ENCODE measurements at places on chromosomes 2 and 18.

GRCh38 chr2:203900253-203900652 is 32.7 kb downstream of the CTLA4 start:
- no peak for DNase-seq

DNA sequence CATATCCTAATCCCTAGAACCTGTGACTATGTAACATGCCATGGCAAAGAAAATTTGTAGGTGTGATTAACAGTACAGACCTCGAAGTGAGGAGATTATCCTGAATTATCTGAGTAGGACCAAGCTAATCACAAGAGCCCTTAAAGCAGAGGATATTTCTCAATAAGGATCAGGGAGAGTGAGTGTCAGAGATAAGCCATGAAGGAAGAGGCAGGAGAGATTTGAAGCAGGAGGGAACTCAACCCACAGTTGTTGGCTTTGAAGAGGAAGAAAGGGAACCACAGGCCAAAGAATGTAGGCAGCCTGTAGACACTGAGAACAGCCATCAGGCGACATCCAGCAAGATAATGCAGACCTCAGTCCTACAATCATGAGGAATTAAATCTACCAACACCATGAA is 229.3 kb downstream of the NBAS start:
- DNase-seq, result no peak

DNA sequence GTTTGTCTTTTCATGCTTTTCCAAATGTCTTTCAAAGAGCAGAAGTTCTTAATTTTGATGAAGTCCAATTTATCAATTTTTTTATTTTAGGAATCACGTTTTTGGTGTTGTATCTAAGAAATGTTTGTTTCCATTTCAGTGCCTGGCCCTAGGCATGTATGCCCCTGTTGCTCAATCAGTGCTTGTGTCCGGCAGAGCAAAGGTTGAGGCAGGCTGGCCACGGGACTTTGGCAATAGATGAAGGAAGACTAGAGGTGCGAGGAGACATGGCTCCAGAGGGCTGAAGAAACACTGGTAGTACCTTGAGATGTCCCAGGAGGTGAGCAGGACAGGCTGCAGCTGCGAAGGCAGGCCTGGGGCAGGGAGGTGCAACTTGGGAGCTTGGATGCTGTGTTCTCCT is 10.1 kb upstream of the B3GNT7 start:
- no peak for DNase-seq

DNA sequence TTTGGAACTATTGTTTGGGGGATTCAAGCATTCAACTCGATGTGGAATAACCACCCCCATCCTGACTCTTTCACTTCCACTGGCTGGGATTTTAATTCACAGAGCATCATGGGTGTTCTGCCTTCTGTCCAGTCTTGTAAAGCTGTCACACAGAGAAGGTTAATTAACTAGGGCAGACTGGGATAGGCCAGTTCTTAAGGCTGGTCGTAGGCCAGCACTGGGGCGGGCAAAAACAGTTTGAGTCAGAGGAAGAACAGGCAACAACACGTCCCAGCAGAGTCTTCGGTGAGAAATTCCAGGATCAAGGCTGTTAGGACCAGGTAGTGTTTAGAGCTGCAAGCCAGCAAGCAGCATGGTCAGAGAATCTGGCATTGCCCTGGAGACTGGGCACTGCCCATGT is 4.0 kb upstream of the RNF152 start:
- no peak for DNase-seq

DNA sequence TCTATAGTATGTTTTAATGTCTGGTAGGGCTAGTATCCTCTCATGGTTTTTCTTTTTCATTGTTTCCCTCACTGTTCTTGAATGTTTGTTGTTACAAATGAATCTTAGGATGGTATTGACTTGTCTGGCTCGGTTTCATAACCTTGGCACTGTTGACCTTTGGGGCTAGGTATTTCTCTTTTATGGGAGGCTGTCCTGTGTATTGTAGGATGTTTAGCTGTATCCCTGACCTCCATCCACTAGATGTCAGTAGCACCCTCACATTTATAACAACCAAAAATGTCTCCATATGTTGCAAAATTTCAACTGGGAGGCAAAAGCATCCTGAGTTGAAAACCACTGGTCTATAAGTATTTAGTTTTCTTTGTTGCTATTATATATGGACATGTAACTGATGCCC is 7.0 kb upstream of the AOX1 start:
- DNase-seq, result no peak

DNA sequence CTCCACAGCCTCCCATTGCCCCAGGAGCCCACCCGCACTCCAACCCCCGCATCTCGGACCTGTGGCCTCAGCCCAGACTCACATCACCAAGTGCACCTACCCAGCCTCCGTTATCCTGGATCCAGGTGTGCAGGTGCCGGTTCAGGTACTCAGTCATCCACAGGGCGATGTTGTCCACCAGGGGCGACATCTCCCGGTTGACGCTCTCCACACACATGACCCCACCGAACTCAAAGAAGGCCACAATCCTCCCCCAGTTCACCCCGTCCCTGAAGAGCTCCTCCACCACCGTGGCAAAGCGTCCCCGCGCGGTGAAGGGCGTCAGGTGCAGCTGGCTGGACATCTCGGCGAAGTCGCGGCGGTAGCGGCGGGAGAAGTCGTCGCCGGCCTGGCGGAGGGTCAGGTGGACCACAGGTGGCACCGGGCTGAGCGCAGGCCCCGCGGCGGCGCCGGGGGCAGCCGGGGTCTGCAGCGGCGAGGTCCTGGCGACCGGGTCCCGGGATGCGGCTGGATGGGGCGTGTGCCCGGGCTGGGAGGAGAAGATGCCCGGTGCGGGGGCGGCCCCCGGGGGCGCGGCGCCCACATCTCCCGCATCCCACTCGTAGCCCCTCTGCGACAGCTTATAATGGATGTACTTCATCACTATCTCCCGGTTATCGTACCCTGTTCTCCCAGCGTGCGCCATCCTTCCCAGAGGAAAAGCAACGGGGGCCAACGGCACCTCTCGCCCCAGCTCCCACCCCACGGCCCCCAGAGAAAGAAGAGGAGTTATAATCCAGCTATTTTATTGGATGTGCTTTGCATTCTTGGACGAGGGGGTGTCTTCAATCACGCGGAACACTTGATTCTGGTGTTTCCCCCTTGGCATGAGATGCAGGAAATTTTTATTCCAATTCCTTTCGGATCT is 1.3 kb downstream of the BCL2 start:
- no peak for DNase-seq

- DNase-seq, result no peak
Observed at GRCh38 chr2:152518034-152518433, 183.1 kb downstream of the FMNL2 start.

- DNase-seq, result no peak
Observed at GRCh38 chr2:30968660-30969397, 161.6 kb upstream of the CAPN13 start.

DNA sequence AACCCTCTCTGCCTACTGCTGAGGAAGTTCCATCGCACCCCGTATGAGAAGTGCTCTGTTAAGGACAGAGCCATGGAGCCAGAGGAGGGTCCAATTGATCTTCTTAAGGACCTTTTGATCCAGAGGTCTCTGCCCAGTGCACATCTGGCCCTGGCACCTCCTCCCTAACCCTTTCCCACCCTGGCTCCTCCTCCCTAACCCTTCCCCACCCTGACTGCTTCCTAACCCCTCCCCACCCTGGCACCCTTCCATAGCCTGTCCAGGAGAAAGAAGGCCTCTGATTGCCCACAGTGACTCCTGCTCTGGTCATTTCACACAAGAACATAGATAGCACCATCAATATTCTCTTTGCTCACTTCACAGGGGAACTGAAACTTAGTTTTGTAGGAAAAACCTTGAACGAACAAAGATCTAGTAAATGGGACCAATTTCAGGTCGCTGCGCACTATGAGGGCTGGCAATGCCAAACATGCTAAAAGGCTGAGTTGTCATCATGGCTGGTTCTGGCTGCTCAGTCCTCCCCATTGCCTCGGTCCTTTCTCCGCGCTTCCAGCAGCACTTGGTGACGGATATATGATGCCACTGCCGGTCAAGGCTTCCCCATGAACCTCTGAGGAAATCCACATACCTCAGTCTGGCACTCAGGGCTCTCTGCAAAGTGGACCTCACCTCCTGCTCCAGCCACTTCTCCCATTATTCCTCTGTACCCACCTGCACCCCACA is 49.2 kb downstream of the PKDCC start:
- DNase-seq, result no peak

DNA sequence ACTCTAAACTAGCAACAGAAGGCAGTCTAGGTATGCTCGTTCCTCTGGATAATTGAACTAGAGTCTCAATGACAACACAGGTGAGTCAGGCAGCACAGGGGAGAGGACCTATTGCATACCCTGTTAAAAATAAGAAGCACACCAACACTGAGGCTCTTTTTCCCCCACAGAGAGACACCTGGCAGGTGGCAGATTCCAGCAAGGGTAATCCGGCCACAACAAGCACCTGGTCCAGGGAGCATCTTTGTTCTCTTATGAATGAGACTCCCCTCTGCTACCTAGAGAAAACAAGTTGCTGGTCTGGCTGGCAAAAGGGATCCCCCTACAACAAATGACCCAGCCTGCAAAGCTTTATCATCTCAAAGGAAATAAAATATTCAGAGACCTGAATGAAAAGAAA is 508.9 kb upstream of the POU3F3 start:
- DNase-seq, result no peak

GRCh38 chr2:101725515-101726192 is 28.1 kb downstream of the MAP4K4 start:
- no peak for DNase-seq

DNA sequence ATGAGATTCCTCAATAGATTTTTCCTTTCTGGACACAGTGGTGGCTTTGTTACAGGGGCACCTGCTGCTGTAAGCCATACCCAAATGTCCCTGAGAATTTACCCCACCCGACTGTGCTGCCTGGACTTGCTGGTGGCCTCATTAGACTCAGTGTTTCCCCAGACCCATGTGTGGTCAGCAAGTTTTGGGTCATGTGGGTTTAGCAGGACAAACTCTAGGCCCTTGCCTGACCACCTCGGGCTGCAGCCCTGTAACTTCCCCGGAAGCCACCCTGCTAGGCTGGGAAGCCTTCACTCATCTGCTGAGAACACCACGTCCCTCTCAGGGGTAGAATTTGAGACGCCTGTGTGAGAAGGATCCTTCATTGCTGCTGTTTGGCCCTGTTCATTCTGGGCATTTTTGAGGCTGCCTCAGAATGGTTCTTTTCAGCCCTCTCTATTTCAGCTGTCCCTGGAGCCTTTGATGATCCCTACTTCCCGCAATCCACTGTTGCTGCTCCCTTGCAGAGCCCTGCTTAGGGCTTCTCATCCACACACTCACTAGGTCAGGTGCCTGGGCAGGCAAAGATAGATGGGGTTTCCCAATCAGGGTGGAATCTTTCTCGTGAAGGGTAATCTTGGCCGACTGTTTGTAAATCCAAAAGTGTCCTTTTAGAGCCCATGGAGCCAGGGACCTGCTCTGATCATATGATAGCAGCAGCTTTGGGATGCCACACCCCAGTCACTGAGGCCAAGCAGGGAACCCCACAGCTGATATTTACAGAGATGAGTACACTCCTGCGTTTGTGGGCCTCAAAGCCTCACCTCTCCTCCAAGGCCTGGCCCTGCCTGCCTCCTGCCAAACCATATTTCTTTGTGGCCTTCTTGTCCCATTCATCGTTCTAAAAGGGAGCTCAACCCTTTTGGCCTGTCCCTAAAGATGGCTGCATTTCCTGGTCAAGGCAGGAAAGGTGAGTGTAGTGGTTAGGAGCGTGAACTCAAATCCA is 6.7 kb downstream of the EHD3 start:
- DNase-seq, result no peak

DNA sequence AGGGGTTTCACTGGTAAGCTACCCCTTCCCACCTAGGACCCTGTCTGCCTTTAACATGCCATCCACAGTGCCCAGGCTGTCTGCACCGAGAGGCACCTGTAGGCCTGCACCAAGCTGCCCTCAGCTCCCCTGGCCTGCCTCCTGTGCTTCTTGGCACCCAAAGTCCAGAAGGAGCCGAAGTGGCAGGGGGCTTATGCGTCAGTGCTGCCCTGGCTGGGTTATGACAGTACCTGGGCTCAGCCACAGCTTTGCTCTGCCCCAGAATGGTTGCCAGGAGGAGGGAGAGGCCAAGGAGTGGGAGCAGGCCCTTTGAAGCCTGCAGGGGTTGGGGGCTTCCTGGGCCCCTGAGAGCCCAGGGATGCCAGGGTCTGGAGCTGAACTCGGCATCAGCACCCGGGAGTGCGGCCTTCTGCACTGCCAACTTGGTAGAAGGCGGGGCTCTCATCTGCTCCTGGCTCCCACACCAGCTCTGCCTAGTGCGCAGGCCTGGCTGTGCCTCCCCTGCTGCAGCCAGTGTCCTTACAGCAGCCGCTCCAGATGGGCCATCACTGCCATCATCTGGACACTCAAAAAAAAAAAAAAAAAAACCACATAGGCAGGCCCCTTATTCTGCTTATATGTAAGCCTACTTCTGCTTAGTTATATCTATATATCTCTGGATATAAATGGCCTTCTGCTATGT is 155.4 kb downstream of the THSD7B start:
- DNase-seq, result no peak

DNA sequence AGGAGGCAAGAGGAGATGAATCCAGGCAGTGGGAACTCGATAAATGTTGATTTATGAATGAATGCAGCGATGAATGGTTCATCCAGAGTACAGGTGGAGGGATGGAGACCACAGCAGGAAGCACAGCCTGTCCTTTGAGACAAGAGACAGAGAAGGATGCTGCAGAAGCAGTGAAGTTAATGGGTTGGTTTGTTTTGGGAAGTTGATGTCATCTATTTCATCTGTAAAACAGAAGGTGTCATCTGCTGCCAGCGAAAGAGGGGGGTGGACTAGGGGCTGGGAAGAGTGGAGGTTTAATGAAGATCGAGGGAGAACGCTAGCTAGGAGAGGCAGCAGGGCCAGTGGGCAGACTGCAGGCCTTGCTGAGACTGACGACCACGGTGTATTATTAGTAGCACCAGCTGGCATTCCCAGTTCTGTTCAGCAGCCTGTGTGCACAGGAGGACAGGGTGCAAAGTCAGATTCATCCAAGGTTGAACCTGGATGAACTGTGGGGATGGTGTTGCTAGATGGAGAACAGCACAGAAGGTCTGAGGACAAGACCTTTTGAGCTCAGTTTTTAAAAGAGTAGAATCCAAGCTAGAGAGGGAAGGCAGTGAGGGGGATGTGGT is 120.3 kb upstream of the CAPN13 start:
- DNase-seq, result no peak

- DNase-seq, result no peak
Observed at GRCh38 chr2:26534098-26534864, 56.4 kb upstream of the OTOF start.

GRCh38 chr2:43106559-43107527 is 119.6 kb downstream of the ZFP36L2 start:
- peak; percentile 85 for DNase-seq
